Stromal cell of bone marrow (primary cell): ENCODE measurements at places on chromosomes 6 and 20.

GRCh38 chr6:161095916-161096315 lies 104.3 kb downstream of the MAP3K4 start:
- DNase-seq = no peak

- no peak for DNase-seq
Measured at GRCh38 chr6:158567871-158568401, 8.0 kb downstream of the TMEM181 start.

DNA sequence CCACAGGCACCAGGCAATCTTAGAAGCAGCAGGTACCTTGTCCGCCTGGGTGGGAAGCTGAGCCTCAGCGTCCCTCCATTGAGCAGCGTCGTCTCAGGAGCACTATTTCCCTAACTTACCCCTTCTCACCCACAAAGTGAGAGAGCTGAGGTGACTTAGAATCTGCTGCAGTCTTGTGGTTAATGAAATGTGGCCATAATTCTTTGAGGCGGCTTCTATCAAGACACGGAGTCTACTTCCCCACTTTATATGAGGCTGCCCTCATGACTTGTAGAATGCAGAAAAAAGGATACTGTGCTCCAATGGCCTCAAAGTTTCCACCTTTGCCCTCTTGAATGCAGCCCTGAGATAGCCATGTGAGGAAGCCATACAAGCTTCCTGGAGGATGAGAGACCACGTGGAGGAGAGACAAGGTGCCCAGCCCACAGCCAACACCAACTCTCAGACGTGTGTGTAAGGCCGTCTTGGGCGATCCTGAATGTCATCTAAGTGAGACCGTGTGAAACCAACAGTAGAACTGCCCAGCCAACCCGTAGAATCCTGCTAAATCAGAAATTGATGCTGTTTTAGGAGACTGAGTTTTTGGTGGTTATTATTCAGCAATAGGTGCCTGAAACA lies 9.1 kb upstream of the TAGAP start:
- no peak for DNase-seq

- DNase-seq = no peak
Measured at GRCh38 chr20:1635291-1635979, 15.6 kb upstream of the SIRPB1 start.

DNA sequence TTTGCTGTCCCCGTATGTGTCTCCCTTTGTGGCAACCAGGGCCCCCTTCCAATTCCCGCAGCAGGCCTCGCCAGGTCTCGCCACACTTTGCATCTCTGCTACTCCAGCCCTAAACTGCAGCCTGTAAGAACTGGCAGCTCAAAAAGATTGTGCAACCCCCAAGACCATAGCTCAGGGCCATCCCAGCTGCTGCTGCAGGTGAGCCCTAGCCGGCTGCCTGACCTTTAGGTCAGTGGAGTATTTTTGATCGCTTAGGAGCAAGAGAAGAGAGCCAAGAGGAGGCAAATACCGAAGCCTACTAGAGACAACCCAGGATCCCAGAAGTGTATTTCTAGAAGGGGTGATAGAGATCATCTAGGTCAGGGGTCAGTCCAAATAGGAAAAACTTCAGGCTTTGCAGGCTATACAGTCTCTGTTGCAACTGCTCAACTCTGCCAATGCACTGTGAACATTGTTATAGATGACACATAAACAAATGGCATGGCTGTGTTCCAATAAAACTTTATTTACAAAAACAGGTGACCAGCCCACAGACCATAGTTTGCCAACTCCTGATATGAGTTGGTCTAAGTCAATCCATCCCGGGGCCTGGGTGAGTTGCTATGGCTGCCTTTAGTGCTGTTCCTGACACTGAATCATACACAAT lies 138.4 kb downstream of the EYA2 start:
- no peak for DNase-seq

GRCh38 chr6:127176146-127176545 lies 57.7 kb downstream of the RSPO3 start:
- DNase-seq = no peak

- no peak for DNase-seq
Measured at GRCh38 chr20:19021406-19022117, 190.9 kb upstream of the SLC24A3 start.

DNA sequence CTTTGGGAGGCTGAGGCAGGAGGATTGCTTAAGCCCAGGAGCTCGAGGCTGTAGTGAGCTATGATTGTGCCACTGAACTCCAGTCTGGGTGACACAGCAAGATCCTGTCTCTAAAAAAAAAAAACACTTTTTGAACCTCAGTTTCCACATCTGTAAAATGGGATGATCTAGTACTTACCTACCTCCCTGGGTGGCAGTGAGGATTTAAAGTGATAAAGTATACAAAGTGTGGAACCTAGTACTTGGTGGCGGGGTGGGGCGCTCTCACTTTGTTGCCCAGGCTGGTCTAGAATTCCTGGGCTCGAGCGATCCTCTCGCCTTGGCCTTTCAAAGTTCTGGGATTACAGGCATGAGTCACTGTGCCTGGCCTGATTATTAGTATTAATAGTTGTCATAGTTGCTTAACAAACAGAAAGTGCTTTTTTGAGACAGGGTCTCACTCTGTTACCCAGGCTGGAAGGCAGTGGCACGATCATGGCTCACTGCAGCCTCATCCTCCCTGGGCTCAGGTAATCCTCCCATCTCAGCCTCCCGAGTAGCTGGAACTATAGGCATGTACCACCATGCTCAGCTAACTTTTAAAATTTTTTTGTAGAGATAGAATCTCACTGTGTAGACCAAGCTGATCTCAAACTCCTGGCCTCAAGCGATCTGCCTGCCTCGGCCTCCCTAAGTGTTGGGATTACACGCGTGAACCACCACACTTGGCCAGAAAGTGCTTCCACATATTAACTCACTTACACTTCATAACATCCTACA lies 7.0 kb upstream of the PLTP start:
- DNase-seq = no peak

DNA sequence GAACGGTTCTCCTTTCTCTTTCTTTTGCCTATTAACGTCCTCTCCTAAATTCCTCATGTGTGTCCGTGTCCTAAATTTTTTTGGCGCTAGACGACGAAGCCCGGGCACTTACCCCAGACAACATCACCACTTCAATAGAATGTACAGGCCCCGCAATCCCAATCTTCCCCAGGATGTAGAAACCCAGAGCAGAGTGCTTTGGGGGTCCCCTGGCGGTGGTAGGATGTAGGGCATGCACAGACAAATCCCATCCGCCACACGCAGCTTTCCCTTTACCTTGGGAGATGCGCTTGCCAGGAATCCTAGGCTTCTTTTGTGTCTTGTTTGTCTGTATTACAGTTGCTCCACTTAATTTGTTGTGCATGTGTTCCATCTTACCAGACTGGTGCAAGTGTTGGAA lies 417.3 kb upstream of the ARID1B start:
- DNase-seq = no peak

- DNase-seq = no peak
Measured at GRCh38 chr6:3211681-3212080, 15.8 kb downstream of the TUBB2B start.

DNA sequence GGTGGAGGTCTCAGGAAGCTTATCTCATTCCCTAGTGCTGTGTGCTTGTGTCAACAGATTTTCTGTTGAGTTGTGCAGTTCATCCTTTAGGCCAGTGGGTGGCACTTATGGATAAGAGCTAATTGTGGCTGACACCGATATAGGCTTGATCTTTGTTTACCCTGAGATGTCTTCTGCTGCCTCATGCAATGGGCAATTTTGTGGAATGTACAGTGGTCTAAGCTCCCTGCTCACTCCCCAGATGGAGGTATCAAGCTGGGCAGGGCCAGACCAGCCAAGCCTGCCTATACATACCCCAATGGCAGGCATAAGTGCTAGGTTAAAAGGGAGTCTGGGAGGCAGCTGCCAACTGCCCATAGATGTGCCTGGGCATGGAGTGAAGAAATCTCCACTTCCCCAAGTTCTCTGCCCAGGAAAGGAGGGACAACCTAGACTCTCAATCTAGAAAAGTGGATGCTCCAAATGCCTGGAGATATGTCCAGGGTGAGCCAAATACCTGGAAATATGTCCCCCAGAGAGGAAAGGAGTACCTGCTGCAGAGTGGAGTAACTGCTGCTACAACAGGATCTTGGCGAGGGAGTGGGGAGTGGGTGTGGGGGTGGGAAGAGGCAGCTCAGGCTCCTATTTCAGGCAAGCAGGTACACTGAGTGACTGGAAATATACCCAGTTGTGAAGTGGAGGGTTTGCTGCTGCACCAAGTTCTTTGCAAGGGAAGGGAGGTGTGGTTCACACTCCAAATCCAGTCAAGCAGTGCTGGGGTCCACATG lies 53.2 kb upstream of the ARG1 start:
- peak; percentile 16 for DNase-seq

GRCh38 chr20:47500554-47500953 lies 1.1 kb upstream of the NCOA3 start:
- DNase-seq = no peak

DNA sequence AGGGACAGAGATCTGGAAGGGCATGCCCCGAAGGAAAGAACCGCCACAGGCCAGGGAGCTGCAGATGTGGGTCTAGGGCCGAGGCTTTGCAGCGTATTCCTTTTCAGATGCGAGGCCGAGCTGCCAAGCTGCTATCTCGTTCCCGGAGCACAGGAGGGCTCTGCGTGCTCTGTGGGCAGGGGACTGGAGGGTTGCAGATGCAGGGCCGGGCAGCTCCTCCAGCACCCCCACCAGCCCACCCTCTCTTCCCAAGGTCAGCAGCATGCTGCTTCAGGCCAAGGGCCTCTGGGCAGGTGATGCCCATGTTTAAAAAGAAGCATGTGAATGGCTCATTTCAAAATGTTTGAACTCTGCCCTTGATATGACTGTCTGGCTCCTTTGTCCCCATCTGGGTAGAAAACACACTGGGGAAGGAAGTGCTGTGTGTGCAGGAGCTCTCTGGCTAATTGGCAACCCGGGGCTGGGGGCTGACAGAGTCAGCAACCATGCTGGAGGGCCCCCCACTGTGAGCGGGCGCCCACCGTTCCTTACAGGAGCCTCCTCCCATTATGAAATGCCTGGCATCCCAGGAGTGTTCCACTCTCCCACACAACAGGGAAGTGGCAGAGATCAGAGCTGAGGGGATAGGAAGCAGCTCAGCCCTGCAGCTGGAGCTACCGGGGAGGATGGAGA lies 353.3 kb downstream of the ZFAND3 start:
- no peak for DNase-seq
